Fibroblast of skin of left biceps (primary cell): ENCODE measurements at places on chromosomes 2 and 18.

GRCh38 chr2:70753031-70753430 is 15.0 kb downstream of the ADD2 start:
- no peak for DNase-seq

GRCh38 chr2:37897511-37897910 is 27.6 kb upstream of the RMDN2 start:
- DNase-seq = no peak

GRCh38 chr2:217193431-217194340 is 333.8 kb upstream of the TNP1 start:
- DNase-seq = no peak

GRCh38 chr2:46774499-46775228 is 140.9 kb downstream of the MCFD2 start:
- no peak for DNase-seq

DNA sequence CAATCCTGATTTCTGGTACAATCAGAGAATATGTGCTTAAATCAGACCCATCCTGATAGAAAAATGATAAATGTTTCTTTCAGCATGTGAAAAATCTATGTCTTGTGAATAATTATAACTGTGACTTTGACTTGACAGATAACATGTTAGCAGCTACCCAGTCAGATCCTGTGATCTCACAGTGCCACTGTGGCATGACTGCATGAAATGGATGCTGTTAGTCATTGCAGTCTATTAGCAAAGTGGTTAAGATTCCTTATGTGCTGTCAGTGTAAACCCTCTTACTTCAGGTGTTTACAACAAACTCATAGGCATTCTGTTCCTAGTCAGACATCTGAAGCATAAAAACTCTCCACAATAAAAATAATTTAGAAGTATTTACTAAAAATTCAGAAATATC is 244.6 kb upstream of the RND3 start:
- no peak for DNase-seq

GRCh38 chr2:170696948-170697347 is 18.2 kb upstream of the SP5 start:
- no peak for DNase-seq
